ENCODE measurements at places on chromosomes 7 and 10.

DNA sequence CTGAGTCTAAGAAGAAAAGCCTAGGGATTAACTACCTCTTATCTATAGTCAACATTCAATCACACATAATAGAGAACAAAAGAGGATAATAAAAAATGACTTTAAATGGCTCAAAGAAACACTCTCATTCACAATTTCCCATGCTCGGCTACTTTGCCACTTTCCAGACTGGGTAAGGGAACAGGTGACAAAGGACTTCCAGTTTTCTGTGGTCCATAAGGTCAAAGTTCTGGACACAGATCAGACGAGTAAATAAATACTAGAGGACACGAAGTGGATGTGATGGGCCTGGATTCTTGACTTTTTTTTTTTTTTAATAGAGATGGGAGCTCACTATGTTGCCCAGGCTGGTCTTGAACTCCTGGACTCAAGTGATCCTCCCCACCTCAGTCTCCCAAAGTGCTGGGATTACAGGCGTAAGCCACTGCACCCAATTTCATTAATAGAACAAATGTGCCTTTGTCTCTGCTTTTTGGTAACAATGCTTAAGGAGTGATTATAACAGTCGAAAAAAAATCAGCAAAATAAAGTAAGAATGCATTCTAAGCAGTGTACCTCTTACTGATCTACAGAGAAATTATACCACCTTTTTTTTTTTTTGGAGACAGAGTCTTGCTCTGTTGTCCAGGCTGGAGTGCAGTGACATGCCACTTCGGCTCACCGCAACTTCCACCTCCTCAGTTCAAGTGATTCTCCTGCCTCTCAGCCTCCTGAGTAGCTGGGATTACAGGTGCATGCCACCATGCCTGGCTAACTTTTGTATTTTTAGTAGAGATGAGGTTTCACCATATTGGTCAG, 70.6 kb downstream of the WAPL start:
- DNase-seq, result no peak

DNA sequence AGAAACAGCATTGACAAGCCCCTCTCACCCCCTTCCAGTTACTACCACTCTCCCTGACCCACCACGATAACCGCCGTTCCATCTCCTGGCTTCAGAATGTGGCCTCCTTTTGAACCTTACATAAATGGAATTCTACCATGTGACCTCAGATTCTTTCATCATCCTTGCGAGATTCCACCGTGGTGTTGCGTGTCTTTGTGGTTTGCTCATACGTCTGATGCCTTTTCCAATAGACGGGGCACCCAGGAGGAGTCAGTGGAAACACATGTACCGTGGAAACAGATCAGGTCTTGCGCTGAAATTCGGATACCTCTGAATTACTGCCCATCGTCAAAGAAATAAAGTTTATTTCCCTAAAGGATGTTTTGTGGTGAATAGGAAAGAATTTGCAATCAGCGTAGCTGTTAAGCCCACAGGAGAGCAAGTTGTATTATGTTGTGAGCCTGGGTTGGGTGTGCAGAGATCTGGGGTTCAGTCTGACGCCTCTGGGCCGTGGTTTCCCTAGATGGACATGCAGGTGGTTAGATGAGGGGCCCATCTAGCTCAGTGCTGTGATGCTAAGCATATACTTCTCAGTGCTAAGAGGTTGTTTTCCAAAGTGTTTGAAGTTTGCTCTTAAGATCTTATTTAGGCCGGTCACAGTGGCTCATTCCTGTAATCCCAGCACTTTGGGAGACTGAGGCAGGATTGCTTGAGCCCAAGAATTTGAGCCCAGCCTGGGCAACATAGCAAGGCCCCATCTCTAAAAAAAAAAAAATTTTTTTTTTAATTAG, 29.1 kb downstream of the GTF2IRD1 start:
- DNase-seq, result no peak

DNA sequence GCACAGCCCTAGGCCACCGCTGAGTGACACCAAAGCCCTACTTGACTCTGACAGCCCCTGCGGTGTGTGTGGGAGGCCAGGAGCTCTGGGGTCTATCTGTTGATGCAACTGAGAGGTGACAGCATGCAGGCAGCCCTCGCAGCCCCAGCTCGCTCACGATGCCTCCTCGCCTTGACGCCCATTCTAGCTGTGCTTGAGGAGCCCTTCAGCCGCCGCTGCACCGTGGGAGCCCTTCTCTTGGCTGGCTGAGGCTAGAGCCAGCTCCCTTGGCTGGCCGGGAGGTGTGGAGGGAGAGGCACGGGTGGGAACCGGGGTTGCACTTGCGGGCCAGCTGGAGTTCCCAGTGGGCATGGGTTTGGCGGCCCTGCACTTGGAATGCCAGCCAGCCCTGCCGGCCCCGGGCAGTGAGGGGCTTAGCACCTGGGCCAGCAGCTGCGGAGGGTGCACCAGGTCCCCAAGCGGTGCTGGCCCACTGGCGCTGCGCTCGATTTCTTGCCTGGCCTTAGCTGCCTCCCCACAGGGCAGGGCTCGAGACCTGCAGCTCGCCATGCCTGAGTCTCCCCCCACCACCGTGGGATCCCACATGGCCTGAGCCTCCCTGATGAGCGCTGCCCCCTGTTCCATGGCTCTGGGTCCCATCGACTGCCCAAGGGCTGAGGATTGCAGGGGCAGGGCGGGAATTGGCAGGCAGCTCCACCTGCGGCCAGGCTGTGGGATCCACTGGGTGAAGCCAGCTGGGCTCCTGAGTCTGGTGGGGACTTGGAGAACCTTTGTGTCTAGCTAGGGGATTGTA, 31.6 kb upstream of the POM121L12 start:
- DNase-seq, result no peak

GRCh38 chr10:123538401-123539320, 127.5 kb upstream of the GPR26 start:
- no peak for DNase-seq

DNA sequence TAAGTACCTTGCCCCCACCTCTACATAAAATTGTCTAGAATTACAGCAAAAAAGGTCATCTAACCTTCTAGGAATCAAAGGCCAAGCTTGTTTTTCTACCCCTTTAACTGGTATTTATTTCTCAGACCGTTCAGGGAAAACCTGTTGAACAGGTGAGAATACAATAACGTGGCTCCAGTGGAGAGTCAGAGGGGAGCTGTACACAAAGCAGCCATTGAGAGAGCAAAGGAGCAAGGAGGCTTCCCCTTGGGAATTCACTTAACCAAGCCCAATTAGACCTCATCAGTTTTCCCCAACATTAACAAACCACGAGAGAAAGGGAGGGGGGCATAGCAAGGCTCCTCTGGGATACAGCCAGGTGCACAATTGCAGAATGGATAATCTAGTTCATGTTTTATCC, 101.9 kb downstream of the ELMO1 start:
- no peak for DNase-seq

GRCh38 chr10:69901022-69901421, 99.3 kb downstream of the COL13A1 start:
- DNase-seq, result no peak

DNA sequence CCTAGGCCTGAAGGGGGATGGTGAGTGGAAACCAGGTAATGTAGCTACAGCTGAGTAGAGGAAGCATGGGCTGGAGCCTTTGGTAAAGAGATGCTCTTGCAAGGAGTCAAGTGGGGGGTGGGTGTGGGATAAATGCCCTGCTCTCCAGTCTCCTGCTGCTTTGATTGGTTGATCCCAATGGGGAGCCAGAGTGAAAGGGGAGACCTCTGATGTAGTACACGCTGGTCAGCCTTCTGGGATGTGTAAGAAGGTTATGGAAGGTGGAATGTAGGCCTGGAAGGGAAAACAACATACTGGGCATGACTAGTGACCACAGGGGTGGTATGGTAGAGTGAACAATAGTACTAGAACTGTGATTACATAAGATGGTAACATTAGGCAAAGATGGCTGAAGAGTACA, 44.3 kb downstream of the TET1 start:
- DNase-seq, result no peak

DNA sequence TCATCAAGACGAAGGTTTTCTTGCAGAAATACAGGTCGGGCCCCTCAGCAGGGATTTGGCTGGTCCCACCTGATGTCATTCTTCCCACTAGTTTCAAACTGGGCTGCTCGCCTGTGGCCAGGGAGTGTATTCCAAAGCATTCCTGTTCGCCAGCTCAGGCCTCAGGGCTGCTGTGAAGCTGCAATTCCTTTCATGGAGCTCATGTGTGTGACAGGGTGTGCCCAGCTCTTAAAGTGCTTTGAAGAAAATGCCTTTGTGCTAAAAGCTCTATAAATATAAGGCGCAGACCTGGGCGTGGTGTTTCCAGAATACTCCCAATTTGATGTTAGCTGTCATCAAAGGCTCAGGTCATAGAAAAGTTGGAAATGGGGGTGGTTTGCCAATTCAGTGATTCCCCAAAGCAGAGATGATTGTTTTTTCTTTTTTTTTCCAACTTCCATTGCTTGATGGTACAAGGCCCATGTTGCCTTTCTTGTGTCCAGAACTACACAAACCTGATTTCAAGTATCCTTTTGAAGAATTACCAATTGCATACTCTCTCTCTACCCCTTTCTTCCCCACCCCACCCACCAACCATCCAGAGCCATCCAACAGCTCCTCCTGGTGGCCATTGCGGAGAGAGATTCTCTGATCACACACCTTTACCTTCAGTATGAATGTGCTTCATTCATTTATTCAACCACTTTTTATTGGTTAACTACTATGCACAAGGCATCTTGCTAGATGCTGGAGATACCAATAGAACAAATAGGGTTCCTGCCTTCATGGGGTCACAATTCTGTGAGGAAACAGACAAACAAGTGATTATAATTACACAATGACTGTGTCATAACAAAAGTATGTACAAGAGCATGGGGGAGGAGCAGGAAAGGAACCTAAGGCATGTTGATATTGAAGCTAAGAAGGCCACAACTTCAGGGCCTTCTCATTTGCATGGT, 297.3 kb upstream of the LYZL1 start:
- DNase-seq, result no peak

DNA sequence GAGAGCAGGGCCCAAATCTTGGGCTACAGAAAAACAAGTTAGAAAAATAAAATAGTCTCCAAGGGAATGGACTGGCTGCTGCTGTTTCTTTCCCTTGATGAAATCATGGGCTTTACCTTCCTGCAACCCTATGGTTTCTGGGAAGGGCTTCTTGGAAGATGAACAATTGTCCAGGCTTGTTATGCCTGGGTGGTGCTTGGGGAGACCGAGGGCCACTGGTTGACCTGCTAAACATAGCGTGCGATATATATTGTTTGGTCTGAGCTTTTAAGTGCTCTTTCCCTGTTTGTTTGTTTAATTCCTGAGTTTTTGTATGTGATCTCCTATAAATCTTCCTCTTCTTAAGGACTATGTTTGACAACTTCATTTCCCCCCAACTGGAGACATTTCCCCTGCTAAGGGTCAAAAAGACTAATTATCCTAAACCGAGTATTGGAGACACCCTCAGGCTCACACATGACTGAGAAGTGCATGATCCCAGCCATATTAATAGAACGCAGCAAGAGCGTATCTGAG, 37.9 kb downstream of the SLC25A28 start:
- no peak for DNase-seq

DNA sequence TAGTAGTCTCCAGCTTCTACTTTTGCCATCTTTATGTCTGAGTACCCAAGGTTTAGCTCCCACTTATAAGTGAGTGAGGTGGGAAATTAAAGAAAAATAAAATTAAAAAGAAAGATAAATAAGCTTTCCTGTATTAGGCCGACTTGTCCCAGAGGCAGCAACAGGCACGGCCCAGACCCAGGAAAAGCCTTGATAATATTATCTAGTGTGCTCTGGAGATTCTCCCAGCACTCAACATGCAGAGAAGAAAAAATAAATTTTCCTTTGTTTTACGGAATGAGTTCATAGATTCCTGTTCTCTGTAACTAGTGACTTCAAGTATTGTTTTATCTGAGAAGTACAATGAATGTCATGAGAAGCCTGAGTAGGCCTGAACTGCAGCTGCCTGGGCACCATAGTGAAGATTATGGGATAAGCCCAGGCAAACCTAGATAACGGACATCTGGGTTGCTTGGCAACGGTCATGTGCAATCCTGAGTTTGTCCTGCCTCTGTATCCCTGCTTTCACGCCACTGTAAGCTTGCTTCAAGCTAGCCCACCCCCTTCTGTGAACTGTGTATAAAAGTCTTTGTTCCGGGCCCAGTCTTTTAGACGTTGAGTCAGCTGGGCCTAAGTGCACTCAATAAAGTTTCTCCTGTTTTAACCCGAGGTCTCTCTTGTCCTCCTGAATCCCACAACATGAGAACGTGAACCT, 6.4 kb downstream of the ATE1 start:
- DNase-seq, result no peak

GRCh38 chr10:74320717-74321116, 169.7 kb downstream of the ADK start:
- no peak for DNase-seq

DNA sequence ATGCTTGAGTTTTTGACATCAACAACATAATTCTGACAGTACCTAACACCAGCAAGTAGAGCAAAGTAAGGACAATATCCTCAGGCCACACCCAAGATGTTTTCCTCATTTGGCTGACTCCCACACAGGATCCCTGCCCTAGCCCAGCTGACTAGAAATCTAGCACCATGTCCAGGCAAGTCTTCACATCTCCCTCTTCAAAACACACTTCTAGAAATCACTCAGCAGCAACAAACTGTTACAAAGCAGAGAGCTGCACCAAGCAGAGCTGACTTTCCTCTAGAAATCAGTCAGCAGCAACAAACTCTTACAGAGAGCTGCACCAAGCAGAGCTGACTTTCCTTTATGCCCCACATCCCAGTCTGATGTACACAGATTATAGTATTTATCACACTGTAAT, 7.7 kb downstream of the TMEM168 start:
- DNase-seq, result no peak

GRCh38 chr7:151191544-151191943, 4.5 kb upstream of the ASB10 start:
- DNase-seq, result no peak

DNA sequence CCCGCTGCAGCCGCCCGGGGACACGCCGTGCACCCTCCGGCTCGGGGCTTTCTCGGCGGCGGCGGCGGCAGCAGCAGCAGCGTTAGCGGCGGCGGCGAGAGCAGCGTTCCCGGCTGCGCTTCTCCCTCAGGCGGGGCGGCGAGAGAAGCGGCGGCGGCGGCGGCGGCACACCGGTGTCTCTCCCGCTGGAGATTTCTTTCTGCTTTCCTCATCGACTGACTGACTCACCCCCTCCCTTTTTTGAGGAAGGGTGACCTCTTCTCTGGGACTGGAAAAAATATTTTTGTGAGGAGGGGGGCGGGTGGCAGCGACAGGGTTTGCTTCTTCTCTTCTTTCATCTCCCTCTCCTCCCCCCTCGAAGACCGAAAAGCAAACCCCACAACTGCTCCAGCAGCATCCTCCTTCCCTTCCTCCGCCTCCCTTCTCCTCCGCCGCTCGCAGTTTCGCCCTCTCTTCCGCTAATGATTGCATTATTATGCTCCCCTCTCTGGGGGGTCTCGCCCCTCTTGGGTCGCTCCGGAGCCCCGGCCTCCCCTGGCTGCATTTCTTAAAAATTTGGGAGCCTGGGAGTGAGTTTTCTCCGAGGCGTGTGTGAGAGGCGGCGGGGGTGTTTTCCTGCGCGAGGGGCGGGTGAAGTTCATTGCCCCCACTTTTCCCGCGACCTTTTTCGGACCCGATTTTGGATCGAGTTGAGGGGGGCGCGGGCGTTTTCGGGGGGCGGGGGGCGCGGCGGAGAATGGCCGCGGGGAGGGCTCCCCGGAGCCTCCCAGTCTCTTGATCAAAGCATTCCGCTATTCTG, 411 bp downstream of the AUTS2 start:
- DNase-seq, result no peak

Measured in GM18507 (cell line).